Panc1 (cell line): ENCODE measurements at places on chromosomes 12 and 14. TPM values are rescaled to one million over a fixed set of nuclear protein-coding genes. Genes with fewer than 3 reads are reported as not detected.
A peak's percentile ranks its signal among the peaks of the same experiment; 100 is the strongest.

ZC2HC1C gene
- total RNA-seq, result 5.2 TPM

MIP gene
- not detected for total RNA-seq

DNA sequence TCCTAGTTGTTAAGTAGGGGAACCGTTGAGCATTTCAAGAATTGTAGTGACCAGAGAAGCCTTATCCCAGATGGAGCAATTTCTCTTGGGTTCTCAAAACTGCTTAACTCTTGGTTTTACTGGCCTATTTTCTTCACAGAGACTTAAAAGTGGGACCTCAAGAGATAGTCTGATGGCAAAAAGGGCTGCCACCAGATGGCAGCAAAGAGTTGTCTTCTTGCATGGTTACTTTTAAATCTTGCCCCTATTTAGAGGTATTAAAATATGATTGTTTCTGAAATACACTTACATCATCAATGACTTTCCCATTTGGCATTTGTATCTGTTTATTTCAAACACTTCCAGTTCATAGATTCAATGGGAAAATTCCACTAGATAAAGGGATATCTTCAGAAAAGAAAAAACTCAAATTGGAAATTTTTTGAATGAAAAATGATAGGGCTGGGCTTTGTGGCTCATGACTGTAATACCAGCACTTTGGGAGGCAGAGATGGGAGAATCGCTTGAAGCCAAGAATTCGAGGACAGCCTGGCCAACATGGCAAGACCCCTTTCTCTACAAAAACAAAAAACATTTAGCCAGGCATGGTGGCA is 69.9 kb upstream of the CNTN1 start:
- peak; percentile 22 for DNase-seq

GRCh38 chr14:38930022-38930421 is 173.0 kb downstream of the SEC23A start:
- no peak for DNase-seq

MSRB3 gene
- 89.7 TPM for total RNA-seq

GRCh38 chr12:47504775-47505446 is 200.9 kb downstream of the RPAP3 start:
- no peak for DNase-seq

- no peak for DNase-seq
Measured at GRCh38 chr14:96051642-96052540, 12.7 kb downstream of the C14orf132 start.

- DNase-seq, result no peak
Measured at GRCh38 chr14:89628521-89628920, 211.5 kb upstream of the FOXN3 start.

CCDC175 gene
- total RNA-seq, result not detected

JPH4 gene
- total RNA-seq, result 0.05 TPM

REC8 gene
- 9.8 TPM for total RNA-seq

KCNH5 gene
- not detected for total RNA-seq

WSB2 gene
- 193 TPM for total RNA-seq

SAMD4A gene
- 15.2 TPM for total RNA-seq

DNA sequence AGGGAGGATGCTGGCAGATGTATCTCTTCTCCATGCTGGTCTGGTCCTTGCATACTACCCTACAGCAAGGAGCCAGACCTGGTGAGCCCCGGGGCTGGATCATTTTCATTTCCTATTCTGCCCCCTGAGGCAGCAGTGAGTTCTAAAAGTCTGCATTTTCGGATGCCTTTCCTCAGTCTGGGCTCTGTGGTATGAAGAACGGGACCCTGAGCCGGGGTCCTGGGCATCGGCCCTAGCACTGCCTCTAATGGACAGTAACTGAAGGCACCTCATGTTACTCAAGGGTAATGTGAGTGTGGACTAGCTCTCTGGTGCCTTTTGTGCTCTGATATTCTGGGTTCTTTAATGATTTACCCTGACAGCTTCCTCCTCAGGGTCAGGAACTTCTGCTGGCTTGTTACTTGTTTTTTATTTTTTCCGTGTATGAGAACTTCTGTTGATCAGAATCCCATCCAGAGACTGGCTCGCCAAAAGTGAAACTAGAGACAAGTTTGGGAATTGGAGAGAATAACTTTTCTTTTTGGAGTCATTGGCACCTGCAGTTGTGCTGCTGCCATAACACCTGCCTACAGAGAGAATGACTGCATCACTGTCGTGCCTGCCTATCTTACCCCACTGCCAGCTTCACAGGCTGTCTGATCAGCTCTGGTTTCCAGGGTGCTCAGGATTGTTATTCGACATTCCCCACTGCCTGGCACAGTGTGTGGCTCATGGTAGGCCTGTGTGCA is 62.3 kb downstream of the SUSD6 start:
- DNase-seq, result no peak

IL23A gene
- total RNA-seq, result 0.41 TPM

DNA sequence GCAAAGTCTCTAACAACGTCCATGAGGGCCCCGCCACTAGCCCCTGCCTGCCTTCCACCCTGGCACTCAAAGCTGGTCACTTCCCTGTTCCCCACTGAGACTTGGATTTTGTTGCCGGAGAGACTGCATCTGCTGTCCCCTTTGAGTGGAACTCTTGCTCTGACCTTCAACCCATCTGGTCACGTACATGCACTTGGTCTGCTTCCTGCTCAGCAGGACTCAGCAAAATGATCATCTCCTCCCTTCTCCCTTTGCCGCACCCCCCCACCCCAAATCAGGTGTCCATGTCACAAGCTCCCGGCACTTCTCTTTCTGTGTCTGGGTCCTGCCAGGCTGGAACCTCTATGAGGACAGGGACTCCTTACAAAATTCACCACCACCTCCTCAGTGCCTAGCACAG is 180.9 kb downstream of the CHST11 start:
- no peak for DNase-seq

DNA sequence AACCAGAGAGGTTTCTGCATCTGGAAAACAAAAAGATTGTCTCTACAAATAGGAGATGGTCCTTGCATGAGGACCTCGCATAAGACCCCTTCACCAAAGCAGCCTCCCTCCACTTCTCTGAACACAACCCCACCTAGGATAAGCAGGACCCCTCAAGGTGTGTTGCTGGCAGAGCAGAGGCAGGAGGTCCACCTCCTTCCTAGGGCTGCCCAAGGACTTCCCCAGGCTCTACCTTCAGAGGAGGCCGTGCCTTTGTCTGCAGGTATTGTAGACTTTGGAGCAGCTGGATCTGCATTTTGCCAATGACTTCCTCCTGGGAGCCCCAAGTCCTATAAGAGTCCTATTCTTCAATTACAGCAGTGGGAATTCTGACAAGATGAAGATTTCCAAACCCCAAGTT is 67.3 kb upstream of the TSPAN11 start:
- no peak for DNase-seq
